ENCODE measurements at places on chromosomes 5 and 9.

DNA sequence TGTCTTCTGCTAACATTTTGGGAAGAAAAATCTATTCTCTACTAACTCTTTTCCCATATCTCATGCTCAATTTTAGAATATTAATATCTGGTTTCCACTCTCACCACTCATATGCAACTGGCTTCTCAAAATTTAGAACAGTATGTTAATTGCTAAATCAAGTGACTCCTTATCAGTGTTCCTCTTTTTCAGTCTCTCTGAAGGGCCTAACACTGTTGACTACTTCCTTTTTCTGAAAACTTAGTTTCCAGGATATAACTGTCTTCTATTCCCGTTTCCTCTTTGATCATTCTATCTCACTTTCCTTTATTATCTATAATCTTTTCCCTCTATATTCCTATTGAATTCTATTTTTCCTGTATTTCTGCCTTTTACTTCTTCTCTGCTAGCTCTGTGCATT, 1717.2 kb upstream of the C9orf72 start:
- no peak for DNase-seq

DNA sequence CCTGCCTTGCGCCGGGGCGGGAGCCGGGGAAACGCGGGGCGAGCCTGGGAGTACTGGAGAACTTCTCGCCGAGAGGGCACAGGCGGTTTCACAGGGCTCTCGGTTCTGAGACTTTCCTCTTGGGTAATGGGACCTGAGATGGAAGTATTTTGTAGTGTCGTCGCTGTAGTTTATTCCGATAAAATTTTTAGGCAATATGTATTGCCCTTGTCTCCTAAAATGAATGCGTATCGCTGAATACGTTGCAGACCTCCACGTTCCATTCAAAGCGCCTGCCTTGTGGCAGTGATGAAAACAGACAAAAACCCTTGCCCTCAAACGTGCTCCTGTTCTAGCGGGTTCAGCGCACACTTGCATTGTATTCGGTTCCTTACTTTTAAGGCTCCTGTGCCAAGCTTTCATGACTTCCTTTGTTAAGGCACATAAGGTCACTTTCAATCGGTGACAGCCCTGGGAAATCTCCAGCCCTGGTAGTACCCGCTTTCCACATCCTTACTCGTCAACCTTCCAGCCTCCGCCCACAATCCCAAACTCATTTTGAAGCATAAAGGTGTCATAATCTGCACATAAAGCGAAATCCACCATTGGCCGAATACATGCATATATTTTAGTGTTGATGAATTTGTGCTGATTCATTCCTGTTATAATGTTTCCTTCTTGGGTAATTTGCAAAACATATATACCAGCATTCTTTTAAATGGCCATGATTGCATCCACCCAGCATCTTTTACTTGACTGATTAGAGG, 694 bp downstream of the RMI1 start:
- peak; percentile 36 for DNase-seq

DNA sequence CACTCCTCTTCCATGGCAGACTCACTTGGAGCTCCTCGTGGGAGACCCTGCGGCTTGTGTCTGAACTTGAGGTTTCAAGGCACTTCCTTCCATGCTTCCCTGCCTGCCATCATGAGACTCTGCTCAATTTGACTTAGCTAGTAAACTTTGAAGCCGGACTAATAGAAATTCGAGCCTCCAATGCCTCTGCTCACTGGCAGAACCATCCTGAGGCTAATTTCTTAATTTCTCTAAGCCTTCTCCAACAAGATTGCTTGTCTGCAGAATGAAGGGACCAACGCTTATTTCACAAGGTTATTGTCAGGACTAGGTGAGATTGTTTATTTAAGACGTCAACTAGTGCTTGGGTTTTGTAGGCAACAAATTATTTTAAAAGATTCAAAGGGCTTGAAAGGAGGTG, 3.2 kb downstream of the POU4F3 start:
- DNase-seq = no peak

DNA sequence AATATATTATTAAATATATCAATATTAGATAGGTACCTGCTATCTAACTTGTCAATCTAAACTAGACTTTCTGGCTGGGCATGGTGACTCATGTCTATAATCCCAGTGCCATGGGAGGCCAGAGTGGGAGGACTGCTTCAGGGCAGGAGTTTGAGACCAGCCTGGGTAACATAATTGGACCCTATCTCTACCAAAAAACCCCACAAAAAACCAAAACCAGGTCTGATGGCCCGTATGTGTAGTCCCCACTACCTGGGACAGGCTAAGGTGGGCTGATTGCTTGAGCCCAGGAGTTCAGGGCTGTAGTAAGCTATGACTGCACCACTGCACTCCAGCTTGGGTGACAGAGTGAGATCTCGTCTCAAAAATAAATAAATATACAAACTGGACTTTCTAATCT, 55.0 kb downstream of the PJA2 start:
- peak; percentile 39 for DNase-seq

- no peak for DNase-seq
Measured at GRCh38 chr5:143393524-143393923, 10.0 kb downstream of the NR3C1 start.

- DNase-seq = no peak
Measured at GRCh38 chr9:5336688-5337087, 3.0 kb downstream of the RLN1 start.

All from lung (tissue), 17 donors.